Right atrium auricular region (tissue), 2 donors: ENCODE measurements at places on chromosomes 3 and 15.

GRCh38 chr3:4852780-4853748 is 126.2 kb upstream of the BHLHE40 start:
- DNase-seq = no peak

GRCh38 chr3:13289771-13290285 is 130.3 kb downstream of the NUP210 start:
- DNase-seq = no peak

DNA sequence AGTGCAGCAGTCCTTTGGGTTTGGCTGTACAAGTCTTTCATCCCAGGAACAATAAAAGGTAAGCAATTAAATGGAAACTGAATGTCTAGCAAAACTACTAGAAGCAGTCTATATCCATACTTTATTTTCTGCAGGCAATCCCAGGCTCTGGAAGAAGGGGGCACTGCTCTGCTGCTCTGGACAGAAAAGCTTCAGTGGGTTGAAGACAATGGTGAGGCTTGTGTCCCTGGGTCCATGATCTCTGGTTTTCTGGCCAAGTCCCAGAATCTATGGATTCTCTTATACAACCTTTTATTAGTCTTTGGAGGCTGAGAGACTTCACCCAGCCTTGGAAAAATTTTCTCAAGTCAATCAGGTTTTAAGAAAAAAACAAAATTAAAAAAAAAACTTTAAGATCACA is 35.6 kb downstream of the SCAP start:
- DNase-seq = no peak

DNA sequence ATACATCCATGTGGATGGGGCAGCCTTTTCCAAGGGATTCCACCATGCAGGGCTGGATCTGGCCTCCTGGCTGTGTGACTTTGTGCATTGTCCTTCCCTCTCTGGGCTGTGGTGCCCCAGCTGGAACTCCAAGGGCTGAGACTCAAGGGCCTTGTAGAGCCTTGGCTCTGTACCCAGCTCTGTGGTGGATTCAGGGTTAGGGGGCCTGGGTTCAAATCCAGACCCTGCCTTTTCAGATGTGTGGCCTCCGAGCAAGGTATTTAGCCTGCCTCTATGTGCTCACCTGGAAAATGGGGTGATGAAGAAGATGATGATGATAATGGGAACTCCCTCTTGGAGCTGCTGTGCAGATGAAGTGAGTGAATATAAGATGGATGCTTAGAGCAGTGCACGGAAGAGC is 161.9 kb downstream of the WNT7A start:
- peak; percentile 55 for DNase-seq

DNA sequence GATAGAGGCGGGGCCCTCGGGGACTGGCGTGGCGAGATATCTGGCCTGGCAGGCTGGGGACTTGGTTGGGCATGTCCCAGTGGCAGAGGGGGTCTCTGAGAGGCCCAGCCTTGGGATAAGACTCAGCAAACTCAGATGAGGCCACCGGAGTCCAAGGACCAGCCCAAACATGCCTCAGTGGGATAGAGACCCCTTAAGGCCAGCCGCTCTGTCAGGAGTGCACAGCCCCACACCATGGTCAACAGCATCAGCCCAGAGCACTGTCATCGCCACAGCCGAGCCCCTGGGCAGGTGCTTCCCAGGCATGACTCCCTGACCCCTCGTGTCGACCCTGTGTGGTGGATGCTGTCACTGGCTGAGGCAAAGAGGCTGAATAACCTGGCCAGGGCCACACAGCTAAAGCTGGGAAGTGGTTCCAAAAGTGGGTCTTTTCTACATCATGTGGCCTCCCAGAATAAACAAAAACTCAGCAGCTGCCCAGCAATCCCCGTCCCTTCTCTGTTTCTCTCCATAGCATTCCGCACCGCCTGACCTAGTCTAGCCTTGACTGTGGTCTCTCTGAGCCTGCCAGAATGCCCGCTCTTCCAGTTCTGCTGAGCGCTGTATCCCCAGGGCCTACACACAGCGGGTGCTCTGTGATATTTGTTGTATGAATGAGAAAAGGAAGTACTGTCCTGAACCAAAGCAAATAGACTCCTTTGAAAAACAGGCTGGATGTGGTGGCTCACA is 15.1 kb downstream of the CTSH start:
- DNase-seq = no peak

DNA sequence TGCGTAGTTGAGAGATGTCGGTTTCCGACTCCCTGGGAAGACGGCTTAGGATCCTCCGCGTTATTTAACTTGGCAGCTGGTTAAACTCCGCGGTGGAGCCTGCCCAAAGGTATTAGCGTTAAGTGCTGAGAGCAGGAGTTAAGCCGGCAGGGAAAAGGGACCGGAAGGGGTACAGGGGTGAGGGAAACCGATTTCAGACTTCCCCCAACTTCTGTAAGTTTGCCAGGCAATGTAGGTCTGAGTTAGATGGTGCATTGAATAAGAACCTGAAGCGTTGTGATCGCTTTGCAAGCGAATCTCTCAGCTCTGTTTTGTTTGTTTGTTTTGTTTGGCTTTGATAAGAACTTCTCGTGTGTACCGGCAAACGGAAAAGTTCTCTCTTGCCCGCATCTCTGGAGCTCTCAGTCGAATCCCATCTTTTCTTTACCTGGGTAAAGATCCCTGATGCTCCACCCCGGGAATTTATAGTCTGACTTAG is 6.0 kb upstream of the FEZF2 start:
- DNase-seq = no peak

DNA sequence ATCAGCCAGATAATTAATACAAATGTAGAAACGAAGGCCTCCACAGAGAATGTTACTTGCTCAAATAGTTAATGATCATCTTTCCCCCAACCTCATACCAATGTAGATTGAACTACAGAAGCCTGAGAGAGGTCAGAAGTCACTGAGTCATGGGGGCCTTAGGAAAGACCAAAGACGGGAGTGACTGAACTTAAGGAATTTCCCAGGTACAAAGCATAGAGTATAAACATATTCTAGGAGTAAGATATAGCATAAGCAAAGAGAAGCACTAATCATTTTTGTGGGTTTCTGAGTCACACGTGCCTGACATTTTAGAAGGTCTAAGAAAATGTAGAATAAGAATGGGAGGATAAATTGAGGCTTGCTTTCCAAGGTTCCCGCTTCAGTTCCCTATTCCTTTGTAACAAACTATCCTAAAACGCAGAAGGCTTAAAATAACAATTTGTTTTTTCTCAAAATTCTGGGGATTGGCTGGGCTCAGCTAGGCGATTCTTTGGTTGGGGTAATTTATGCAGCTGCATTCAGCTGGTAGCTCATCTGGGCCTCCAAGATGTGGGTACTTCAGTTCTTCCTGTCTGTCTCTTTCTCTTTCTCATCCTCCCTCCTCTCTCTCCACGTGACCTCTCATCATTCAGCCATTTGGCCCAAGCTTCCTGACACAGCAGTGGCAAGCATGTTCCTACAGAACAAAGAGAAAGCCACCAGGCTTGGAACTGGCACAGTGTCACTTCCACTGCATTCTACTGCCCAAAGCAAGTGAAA is 422.6 kb downstream of the FOXP1 start:
- DNase-seq = no peak

- no peak for DNase-seq
These were observed 274.4 kb upstream of the LYSMD4 start for GRCh38 chr15:100007609-100008008.

- DNase-seq = no peak
These were observed 1216.9 kb upstream of the GBE1 start for GRCh38 chr3:82978368-82978767.

GRCh38 chr15:90243943-90244639 is 5.3 kb upstream of the TTLL13 start:
- no peak for DNase-seq

DNA sequence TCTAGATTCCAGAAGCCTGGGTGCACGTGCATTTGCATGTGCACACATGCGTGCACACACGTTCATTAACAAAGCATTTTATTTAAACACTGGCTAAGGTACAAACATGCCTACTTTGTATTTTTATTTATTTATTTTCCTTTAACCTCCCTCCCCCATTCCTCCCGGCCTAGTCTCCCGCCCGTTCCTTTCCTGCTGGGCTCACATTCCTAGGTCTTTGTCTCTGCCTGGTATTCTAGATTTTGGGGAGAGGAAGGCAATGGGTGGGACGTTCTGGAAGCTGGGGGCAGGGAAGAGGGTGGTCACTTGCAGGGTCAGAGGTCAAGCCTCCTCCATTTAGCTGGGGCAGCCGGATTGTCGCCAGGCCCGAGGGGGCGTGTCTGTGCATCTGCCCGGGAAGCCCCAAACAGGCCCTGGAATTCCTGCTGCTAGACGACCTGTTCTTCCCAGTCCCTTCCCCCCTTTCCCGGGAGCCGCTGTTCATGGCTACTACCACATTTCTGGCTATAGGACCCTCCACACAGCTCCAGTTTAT is 51.8 kb downstream of the TRIM71 start:
- no peak for DNase-seq

DNA sequence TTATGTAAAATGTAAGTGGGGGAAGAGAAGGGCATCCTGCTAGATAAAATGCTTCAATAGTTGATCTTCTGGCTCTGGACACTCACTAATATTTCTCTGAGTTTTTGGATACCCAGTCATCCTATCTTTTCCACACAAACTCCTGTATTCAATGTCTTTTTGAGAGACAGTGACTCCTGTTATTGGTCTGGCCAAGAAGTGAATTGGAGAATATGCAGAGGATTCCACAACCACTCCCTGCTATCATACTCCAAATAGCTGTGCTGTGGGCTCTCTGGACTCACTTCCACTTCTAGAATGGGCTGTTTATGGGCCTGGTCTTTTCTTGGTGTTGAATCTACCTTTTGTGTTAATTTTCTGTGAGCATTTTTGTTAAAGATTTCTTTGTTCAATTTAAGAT is 376.8 kb downstream of the NLGN1 start:
- no peak for DNase-seq

DNA sequence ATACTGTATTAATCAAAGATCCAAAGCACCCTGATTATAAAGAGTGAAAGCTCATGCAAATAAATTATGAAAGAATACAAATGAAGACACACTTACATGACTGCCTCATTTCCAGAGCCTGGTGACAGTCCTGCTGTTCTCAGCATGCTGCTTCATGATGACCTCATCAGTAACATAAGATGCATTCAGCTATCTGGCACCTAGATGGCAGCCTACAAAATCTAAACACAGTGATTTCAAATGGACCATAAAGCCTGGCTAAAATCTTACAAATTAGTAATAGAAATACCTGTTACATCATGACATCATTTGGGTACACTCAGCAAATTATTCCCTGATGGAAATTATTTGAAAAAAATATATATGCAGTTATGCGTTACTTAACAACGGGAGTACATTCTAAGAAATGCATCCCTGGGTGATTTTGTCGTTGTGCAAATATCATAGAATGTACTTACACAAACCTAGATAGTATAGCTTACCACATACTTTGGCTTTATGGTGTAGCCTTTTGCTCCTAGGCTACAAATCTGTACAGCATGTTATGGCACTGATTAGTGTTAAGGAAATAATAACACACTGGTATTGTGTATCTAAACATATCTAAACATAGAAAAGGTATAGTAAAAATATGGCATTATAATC is 207.2 kb downstream of the EPHA3 start:
- DNase-seq = no peak

DNA sequence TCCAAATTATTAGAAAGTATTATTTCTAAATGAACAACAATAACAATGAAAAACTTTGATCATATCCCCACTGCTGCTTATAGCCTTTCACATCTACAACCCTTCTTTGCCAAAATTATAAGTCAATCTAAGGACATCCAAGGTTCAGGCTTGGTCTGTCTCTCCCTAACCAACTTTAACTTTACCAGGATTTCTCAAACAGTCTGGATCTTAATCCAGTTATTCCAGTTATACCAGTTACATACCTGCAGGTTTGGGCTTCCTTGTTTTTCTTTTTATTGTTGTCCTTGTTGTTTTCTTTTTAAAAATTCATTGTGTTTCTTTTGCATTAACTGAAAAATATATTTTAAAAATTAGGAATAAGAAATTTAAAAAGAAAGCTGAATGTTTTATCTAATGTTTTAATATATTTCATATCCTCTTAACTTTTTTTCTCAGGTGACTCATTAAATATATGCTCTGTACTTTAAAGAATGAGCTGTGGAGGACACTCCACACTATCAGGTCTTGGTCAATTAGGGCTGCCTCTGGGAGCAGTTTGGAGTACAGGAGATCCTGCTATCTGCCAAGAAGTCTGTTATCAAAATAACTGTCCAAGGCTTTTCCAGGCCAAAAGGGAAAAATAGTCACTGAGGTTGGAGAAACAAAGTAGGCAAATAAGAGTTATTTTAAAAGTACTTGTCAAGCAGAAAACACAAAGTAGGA is 421.4 kb downstream of the EPHA6 start:
- DNase-seq = no peak

DNA sequence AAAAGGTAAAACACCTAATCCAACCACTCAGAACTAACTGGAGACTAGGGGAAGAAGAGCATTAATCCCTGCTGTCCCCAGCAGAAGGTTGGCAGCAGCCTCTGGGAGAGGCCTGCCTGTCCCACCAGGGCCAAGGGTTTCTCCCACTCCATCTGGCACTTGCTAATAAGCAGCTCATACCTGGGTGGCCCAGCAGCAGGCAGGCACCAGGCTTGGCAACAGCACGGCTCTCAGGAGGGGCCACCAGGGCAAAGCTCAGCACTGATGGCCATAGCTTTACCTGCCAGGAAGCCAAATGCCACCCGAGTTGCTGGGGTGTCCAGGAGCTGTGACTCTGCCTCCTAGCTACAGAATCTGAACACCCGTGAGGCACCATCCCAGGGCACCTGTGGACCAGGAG is 58.3 kb downstream of the BOC start:
- no peak for DNase-seq

- no peak for DNase-seq
These were observed 908.4 kb downstream of the EPHA3 start for GRCh38 chr3:90015688-90016356.
